Activated effector memory CD4-positive, alpha-beta T cell treated with anti-CD3 and anti-CD28 coated beads, Interleukin-2, amount 50 U/mL, for 16 hours (primary cell): ENCODE measurements at places on chromosomes 16 and 17.

- peak; percentile 59 for DNase-seq
These were observed 361.7 kb upstream of the TNRC6C start for GRCh38 chr17:77596491-77597417.

GRCh38 chr16:77330332-77331042 lies 104.3 kb downstream of the ADAMTS18 start:
- no peak for DNase-seq

DNA sequence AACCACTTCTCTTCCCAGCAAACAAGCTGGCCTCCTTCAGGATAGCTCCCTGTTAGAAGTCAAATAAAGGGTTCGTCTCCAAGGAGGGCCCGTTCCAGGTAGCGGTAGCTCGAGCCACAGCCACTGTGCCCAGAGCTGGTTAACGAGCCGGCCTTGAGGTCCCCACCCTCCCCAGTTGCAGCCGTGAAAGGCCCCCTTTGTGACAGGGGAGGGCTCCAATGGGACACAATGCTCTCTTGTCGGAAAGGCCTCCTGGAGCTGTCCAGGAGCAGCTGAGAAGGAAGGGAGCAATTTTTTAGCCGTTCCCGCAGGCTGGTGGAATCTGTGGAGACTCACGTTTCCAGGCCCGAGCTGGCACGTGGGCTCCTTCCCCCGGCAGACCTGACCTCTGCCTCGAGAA lies 29.9 kb upstream of the FOXF1 start:
- no peak for DNase-seq

GRCh38 chr17:33262266-33263123 lies 30.6 kb downstream of the ASIC2 start:
- no peak for DNase-seq

DNA sequence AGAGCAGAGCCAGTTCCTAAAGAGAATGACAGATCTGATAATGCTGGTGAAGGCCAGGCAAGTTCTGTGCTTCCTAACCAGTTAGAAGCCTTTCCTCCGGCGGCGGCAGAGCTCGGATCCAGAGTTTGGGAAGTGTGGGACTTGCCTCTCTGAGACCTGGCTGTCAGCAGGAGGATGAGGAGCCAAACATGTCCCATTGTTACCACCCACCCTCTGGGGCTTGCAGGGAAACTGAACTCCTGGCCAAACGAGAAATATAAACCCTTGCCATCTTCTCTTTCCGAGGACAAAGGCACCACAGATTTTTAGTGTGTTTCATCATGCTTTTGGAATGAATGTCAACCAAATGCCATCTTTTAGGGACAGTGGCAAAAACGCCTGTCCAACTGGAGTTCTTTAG lies 80.2 kb upstream of the SMURF2 start:
- no peak for DNase-seq

- DNase-seq = no peak
These were observed 3.5 kb upstream of the ERN2 start for GRCh38 chr16:23716484-23716883.

DNA sequence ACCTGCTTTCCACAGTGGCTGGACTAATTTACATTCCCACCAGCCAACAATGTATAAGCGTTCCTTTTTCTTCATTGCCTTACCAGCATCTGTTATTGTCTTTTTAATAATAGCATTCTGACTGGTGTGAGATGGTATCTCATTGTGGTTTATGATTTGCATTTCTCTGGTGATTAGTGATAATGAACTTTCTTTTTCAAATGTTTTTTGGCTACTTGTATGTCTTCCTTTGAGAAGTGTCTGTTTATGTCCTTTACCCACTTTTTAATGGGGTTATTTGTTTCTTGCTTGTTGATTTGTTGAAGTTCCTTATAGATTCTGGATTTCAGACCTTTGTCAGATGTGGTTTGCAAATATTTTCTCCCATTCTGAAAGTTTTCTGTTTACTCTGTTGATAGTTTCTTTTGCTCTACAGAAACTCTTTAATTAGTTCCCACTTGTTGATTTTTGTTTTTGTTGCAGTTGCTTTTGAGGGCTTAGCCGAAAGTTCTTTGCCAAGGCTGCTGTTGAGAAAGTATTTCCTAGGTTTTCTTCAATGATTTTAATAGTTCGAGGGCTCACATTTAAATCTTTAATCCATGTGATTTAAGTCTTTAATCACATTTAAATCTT lies 26.8 kb downstream of the ITGAM start:
- no peak for DNase-seq

DNA sequence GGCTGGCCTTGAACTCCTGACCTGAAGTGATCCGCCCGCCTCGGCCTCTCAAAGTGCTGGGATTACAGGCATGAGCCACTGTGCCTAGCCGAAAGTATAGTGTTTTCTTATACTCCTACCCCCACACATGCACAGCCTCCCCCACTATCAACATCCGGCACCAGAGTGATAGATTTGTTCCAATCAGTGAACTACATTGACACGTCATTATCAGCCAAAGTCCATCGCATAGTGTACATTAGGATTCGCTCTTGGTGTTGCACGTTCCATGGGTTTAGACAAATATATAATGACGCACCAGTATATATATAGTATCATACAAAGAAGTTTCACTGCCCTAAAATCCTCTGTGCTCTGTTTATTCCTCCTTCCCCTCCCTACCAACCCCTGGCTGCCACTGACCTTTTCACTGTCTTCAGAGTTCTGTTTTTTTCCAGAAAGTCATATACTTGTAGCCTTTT lies 11.9 kb upstream of the TM4SF5 start:
- DNase-seq = no peak

GRCh38 chr17:77246110-77247047 lies 105.6 kb downstream of the SEC14L1 start:
- no peak for DNase-seq

- no peak for DNase-seq
These were observed 21.5 kb upstream of the NUDT7 start for GRCh38 chr16:77700846-77701245.

DNA sequence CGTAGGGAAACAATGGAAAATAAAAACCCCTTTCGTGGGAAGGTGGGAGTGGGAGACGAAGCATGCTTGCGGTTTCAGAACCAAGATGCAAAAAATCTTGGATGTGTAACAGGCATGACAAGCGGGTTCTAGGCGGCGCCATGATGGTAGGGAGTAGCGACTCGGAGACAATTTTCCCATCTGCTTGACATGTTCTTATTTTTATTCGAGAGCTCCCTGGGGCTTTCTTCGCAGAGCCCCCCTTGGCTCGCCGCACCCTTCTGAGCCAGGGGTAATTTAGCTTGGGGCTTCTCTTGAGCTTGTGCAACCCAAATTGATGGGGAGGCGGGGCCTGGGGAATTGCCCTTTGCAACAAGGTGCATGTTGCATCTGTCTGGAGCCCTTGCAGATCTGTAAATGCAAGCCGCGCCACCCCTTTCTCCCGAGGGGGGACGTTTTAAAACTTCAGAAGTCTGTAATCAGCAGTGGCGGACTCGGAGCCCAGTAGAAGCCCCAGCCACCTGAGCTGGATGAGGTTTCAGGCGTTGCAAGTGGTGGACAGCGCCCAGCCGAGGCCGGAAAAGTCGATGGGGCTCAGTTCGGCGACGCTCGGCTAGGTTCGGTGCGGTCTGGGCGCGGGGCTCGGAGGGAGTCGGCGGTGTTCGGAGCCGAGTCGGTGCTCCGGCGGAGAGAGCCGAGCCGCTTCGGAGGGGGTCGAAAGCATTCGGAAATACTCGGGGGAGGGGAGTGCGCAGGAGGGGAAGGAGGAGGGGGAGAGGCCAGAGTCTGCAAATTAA lies 2.9 kb downstream of the GNAO1 start:
- peak; percentile 89 for DNase-seq

GRCh38 chr16:79726902-79727301 lies 126.4 kb upstream of the MAF start:
- no peak for DNase-seq

DNA sequence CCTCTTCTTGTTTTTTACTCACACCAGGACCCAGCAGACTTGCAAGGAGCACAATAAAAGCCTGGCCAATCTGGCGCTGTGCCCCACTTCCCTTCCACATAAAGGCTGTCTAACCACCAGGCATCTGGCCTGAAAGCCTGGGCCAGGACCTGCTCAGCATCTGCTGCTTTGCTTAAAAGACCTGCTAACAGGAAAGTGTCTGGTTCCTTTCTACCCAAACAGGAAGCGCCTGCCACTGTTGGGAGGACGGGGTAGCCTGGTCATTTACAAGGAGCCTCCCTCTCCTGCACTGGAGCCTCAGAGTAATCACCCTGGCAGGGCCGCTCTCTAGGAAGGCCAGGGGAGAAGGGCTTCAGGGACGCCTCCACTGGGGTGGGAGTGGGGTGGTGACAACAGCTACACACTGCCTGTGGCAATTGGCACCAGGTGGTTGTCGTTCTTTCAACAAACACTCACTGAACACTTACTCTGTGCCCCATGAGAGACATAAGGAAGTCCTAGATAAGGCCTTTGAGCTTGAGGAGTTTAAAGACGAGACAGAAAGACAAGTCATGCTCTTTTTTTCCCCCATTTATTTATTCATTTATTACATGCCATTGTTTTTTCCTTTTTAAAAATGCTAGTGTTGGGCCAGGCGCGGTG lies 6.3 kb upstream of the MMP28 start:
- DNase-seq = no peak

- DNase-seq = no peak
These were observed 11.9 kb upstream of the SLC4A1 start for GRCh38 chr17:44279666-44280391.
